CD14-positive monocyte (primary cell): ENCODE measurements at places on chromosomes 11 and 22.

GRCh38 chr22:26757496-26757895 lies 100.1 kb downstream of the MIAT start:
- no peak for DNase-seq

- no peak for DNase-seq
These were observed 33.2 kb downstream of the TOLLIP start for GRCh38 chr11:1276041-1276790.

- no peak for DNase-seq
These were observed 98.7 kb downstream of the WNT7B start for GRCh38 chr22:45878051-45878781.

GRCh38 chr22:37032535-37033460 lies 13.3 kb downstream of the MPST start:
- no peak for DNase-seq

DNA sequence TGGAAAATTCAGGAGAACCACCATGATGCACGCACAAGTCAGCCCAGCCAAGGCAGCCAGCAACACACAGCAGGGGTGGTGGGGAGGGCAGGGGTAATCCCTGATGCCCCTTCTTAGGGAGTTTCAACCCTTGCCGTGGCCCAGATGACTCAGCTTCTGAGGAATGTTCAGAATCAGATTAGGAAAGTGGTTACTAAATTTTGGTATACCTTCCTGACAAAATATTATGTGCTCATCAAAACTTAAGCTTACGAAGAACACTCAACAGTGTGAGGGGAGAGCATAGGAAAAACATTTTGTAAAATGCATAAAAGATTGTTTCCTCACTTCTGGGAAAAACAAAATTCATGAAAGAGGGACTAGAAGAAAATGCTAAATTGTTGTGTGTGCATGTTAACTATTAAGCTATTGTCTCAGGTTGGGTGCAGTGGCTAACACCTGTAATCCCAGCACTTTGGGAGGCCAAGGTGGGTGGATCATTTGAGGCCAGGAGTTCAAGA lies 32.1 kb downstream of the SERPIND1 start:
- no peak for DNase-seq

GRCh38 chr11:32118025-32118974 lies 27.4 kb downstream of the RCN1 start:
- no peak for DNase-seq

- DNase-seq = no peak
These were observed 253.0 kb downstream of the INSC start for GRCh38 chr11:15367695-15368094.

- DNase-seq = no peak
These were observed 65.3 kb upstream of the LINC01488 start for GRCh38 chr11:69416143-69416515.

GRCh38 chr11:125211191-125211947 lies 46.8 kb downstream of the PKNOX2 start:
- DNase-seq = no peak

GRCh38 chr11:67352546-67353316 lies 615 bp downstream of the POLD4 start:
- DNase-seq = peak; percentile 71

GRCh38 chr22:36783743-36784142 lies 7.8 kb upstream of the IFT27 start:
- no peak for DNase-seq

DNA sequence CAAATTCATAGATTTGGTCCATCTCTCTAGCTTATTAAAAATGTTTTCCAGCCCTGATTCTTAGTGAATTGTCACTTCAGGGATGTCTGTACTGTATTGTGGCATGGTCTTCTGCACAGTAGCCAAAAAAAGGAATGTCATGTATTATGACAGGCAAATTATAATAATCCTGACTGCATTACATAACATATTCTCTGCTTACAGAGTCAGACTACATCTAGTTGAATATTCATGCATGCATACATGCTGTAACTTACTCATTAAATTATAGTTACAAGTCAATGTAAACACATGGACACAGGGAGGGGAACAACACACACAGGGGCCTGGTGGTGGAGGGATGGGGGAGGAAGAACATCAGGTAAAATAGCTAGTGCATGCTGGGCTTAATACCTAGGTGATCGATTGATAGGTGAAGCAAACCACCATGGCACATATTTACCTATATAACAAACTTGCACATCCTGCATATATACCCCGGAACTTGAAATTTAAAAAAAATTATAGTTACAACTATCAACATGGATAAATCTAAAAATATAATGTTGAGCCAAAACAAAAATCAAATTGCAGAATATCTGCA lies 31.5 kb upstream of the SMCO4 start:
- no peak for DNase-seq

DNA sequence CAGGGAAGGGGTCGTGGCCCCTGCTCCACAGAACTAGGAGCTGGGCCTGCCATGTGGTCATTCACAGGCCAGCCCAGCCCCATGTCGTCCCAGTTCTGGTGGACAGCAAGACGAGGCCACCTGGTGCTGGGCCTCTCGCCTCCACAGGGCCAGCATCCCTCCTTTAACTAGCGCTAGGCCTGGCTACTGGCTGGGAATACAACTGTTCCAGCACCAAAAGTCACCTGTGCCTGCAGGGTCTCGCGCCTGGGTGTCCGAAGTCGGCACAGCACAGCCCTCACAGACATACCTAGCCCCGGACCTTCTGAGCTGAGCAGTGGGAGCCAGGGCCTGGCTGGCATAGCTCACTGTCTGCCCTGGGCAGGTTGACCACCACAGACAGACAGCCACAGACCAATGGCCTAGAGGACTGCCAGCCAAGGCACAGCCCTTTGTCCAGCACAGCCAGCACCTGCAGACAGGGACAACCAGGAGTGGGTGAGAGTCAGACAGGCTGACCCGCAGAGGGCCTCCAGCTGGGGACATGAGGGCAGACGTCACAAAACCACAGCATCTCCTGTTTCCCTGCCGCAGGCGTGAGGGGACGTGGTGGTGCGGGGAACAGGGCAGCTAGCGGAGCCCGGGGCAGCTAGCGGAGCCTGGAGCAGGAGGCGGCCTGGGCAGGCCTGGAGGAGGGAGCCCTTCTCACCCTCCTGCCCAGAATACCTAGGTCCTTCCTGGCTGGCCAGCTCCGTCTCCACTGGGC lies 27.2 kb upstream of the TH start:
- DNase-seq = no peak

GRCh38 chr11:46345131-46345597 lies 2.1 kb upstream of the DGKZ start:
- DNase-seq = peak; percentile 85

GRCh38 chr22:42300259-42301076 lies 30.0 kb upstream of the TCF20 start:
- DNase-seq = peak; percentile 81
